ENCODE measurements at places on chromosomes 12 and 14.

DNA sequence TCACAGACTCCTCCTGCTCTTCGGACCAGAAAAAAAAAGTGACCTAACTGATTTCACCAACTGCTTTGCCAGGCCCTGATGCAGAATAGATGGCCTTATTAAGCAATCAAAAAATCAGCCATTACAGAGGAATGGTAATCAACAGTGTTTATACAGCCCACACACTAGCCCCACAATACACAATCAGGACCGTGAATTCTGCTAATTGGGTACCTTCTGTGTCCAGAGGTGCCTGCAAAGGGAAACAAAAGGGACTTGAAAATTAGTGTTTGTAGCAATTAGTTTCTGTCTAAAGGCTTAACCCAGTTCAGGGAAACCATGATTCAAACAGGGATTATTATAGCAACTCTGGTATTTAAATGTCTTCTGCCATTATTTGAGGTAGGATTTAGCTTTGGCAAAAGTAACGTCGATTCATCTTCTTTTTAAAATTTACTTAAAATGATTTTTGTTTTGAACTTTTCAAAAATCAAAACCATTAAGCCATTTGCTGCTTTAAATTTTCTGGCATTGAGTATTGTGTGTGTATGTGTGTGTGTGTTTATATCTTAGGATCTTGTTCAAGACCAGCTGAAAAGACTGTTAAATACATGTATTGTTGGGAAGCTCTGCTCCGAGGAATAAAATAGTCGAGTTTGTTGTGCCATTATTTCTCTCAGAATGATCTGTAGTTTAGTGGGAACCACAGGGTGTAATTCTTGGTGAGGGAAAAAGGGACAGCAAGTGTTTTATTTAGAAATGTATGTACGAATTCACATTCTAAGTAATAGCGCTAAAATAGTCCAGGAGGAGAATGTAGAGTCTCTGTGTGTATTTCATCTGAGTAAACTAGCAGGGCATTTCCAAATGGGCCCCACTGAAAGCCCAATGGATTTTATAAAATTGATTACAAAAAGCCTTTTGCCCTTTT is 156.1 kb downstream of the PTCSC3 start:
- DNase-seq = no peak

DNA sequence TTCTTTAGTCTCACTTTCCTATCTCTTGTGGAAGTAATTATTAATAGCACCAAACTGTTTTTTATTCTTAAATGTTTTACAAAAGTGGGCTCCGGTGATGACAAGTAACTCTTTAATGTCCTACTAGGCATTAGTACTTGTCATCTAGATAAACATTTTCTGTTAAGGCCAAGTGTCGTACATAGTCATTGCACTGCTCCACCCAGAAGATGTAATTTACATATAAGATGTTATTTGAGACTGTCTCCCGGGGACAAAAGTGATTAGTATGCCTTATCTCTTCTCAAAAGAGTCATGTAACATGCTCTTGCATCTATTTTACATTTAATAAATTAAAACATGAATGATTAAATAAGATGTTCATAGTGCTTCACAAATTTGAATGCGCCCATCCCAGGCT is 88.4 kb downstream of the FLRT2 start:
- DNase-seq = no peak

DNA sequence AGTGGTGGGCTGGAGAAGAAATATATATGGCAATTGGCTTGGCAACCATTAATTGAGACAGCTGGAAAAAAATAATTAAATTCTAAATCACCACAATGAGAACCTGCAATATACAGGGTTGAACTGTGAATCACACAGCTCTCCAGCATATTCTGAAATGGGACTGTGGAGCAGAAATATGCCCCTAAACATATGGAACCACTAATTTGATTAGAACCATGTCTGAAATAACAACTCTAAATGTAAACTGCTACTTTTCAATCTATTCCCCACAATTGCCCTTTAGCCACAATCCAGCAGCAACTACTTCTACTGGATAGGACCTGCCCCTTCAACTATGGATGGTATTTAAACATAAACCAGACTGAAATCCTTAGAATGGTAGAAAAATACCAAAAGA is 330.4 kb downstream of the TRHDE start:
- DNase-seq = no peak

DNA sequence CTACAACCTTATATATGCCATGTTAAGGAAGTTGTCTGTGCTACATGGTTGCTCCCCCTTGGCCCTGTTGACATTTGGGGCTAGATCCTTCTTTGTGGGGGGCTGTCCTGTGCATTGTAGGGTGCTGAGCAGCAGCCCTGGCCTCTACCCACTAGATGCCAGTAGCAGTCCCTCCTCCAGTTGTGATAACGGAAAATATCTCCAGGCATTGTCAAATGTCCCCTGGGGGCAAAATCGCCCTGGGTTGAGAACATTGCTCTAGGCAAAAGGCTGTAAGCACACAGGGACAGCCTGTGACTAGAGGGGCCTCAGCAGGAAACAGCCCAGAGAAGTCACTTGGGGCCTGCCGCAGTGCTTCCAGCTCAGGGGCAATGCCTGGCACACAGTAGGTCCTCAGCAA is 1100.3 kb downstream of the BCL11B start:
- DNase-seq = no peak

- DNase-seq = no peak
Observed at GRCh38 chr12:100138048-100138802, 4.4 kb downstream of the BLTP3B start.

- DNase-seq = no peak
Observed at GRCh38 chr12:56948457-56948777, 9.0 kb downstream of the RDH16 start.

Data from sciatic nerve (tissue), 2 donors.